ENCODE measurements at places on chromosomes 11 and 22.
A peak's percentile ranks its signal among the peaks of the same experiment; 100 is the strongest.

DNA sequence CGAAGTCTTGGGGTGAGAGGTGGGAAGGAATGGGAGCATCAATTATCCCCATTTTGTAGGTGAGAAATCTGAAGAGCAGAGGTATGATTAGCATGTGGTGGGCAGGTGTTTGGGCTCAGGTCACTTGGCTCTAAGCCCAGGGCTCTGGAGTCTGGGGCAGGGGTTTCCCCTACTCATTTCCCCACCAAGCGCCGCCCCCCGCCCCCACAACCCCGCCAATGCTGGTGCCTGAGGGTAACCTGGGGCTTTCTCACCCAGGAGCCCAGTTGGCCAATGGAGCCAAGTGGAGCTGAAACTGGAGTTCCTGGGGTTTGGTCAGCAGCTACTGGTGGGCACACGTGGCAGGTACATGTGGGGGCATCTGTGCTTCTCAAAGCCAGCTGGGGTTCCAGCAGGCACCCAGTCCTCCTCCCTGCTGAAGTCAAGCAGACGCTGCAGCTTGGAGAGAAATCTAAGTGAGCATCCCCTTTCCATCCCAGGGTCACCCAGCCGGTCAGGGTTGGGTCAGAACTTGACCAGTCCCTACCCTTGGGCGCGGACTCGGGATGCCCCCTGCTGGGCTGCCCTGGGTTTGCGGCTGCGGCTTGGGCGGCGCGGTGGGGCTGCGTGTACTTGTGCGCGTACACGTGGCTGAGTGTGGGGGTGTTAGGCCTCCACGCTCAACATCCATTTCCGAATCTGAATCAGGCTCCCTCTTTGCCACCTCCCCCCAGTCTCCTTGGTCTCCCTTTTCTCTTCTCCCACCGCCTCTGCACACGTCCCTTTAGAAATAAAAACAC is 1.7 kb upstream of the CHRM1 start:
- peak; percentile 46 for DNase-seq

GRCh38 chr11:100515087-100515486 is 172.0 kb upstream of the ARHGAP42 start:
- no peak for DNase-seq

DNA sequence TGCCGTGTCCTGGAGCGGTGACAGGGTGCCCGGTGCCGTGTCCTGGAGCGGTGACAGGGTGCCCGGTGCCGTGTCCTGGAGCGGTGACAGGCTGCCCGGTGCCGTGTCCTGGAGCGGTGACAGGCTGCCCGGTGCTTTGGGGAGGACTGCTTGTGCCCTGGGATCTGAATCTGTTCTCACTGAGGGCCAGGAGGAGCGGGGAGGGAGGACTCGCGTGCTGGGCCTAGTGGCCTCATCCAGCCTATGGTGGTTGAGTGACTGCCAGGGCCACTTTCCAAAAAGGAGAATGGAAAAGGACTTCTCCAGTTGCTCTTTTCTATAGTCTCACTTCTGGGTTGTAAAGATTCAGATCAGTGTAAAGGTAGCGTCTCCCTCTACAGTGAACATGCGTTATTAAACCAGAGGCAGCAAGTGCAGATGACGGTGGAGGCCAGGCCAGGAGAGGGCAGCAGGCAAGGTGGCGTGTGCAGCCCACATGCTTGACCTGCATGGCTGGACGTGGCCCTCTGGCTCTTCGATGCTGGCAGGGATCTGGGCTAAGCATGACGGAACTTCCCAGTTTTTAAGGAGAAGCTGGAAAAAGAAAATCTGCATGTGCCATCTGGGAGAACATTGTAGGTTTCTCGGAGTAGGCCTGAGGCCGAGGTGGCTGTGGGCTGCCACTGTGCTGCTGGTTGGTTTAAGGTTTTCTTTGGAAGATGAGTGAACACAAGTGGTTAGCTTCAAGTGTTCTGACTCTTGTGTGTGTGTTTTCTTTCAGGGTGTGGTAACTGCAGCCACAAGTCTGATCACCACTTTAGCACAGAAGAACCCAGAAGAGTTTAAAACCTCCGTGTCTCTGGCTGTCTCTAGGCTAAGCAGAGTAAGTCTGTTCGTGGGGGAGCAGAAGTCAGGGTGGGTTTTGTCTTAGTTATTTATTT is 55.0 kb downstream of the AP2A2 start:
- no peak for DNase-seq

- no peak for DNase-seq
Observed at GRCh38 chr11:5288906-5289550, 12.7 kb downstream of the OR51B4 start.

DNA sequence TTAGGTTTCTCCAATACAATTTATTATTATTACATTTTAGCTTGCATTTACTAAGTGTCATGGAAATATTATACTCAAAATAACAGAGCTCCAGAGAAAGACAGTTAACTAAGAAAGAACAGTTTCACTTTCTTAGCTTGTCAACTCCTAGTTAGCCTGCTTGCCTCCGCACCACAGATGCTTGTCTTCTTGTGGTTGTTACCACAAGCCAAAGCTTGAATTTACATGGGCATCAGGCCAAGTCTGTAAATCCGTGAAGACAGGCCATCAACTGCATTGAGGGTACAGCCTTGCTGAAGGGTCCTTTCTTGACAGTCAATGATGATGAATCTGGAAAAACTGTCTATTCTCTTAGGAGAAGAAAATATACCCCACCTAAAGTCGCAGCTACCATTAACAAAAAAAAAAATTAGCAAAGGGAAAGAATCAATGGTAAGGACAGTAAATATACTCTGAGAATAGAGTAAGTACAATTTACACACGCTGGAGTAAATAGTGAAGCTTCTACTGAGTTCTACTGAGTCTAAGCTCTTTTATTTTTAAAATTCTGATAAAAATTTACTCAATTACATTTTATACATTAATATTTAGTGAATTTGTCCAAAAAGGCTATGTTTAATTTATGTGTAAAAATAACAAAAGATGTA is 15.6 kb upstream of the DENND5A start:
- DNase-seq = no peak

- peak; percentile 69 for DNase-seq
Observed at GRCh38 chr11:72727521-72727920, 24.7 kb downstream of the ARAP1 start.

DNA sequence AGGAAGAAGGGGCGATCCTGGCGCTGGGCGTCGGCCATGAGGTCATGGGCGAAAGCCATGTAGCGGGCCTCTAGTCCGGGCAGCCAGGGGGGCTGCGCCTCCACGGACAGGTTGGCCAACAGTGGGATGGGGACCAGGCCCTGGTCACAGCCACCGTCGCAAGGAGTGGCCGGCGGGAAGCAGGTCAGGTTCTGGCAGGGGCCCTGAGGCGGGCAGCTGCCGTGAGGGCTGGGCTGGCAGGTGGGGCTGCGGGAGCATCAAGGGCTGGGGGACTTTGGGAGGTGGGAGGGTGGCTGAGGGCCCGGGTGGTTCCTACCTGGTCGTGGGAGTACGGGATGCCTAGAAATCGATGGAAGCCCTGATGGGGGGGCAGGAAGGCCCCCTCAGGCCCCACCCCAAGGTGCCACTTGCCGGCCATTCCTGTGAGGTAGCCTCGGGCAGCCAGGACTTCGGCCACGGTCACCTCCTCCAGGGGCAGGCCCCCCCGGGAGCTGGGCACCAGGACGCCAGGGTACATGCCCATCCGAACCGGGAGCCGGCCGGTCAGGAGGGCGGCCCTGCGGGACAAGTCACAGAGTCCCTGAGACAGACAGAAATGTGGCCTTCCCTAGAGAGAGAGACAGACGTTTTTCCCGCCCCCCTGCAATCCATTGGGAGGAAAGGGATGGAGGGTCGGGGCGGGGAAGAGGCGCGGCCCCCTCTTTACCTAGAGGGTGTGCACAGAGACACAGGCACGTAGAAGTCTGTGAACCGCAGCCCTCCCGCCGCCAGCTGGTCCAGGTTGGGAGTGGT is 906 bp downstream of the ARSA start:
- DNase-seq = no peak

Measured in suppressor macrophage treated with lipopolysaccharide for 1 hour (primary cell).